Activated CD8-positive, alpha-beta memory T cell treated with anti-CD3 and anti-CD28 coated beads for 1 hour (primary cell): ENCODE measurements at places on chromosomes 7 and 10.

GRCh38 chr10:7025296-7025695 lies 385.5 kb downstream of the SFMBT2 start:
- DNase-seq: no peak

DNA sequence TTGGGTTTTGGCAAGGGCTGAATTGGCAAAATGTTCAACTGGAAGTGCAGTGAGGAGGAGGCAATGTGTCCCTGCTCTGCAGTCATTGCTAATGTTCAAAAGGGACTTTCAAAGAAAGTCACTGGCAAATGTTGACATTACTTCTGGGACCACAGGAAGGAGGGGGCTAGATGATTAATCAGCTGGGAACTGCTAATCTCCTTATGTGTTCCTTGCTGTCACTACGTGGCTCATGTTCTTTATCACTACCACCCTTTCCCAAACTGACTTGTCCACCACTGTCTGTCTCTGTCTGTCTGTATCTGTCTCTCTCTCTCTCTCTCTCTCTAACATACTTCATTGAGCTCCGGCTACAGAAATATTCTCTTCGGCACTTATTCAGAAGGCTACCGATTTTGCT lies 86.9 kb upstream of the MTPN start:
- no peak for DNase-seq

DNA sequence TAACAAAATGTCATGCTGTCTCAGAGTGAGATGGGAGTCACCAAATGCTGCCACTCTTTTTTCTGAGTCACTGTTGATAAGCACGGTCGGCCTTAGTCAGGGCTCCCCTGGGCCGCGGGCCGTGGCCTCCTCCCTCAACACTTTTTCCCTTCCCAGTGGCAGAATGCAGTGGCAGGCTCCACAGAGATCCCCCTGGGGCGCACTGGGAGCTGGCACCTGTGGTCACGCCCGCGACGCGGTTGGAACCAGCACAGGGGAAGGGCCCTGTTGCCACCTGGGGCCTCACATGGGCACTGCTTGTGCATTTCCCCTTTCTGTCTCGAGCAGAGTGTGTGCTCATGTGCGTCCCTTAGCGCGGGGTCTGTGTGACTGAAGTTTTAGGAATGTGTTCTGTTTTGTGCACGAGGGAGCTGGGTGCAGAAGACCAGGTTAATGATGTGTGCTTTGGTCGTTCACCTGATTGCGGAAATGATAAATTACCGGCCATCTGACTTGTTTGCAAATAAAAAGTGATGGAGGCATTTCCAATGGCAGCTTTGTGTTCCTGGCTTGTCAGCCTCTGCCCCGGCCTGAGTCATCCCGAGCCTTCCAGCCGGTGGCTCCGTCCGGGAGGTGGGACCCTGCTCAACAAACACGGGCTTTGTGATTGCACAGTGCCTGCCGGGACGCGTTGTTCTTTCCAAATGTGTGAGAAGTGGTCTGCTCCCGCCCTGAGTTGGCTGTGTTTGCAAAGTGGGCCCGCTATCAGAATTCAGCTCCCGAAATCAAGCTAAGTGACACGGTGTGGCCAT lies 100.7 kb downstream of the NKX6-2 start:
- no peak for DNase-seq

- DNase-seq: no peak
These were observed 217.7 kb upstream of the KCND2 start for GRCh38 chr7:120055300-120055699.

DNA sequence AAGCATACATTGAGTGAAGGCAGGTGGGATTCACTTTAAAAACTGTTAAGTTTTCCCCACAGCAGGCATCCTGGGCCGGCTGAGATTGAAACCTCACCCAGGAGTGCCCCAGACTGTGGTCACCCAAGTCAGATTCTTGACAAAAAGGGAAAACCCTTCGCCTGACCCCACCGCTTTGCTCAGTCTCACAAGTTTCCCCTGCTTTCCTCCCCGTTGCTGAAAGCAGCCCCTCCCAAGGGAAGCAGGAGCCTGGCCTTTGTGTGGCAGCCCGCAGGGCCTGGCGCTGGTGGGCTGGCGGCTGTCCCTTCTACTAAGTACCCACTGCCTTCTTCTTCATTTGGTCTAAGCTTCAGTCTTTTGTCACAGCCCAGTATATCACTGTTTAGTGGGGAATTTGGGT lies 16.0 kb downstream of the RNF32 start:
- DNase-seq: no peak

DNA sequence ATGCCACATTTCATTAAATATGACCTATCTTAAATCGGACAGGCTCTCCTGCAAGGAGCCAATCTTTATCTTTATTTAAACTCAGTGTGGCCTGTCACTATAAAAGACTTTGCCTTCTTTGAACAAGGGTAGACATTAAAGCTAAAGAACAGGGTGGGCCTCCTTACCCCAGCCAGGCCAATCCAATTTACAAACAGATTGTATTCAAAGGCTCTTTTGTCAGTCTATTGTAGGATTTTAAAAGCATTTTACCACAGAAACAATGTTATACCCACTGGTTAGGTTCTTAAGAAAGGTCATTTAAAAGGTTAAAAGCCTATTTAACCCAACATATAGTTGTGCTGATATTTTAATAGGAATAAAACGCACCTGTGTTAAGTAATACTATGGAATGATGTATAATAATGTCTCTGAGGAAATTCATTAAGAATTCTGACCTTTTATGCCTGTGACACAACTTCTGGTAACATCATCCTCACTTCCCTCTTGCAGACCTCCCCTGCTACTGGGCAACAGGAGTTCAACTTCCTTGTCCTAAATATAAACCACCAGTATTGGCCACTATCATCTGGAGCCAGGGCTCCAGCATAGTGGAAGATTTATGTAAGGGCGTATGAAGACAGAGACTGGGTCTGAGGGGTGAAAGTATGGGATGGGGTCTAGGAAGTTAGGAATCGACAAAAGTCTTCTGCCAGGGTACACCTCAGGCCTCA lies 32.5 kb downstream of the MTERF1 start:
- DNase-seq: no peak

DNA sequence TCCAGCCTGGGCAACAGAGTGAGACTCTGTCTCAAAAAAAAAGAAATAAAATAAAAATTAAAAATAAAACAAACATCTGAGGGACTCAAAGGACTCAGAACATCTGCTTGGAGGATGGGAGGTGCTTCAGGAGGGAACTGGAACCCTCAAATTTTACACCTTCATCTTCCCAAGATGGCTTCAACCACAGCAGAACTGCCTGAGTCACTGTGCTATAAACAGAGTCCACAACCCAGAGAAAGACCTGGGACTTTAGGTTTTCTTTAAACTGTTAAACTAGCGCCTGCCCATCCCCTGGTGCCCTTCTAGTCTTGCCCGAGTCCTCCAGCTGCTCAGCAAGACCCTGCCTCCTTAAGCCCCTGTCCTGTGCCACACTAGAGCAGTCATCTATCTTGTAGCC lies 40.8 kb downstream of the RGS10 start:
- DNase-seq: no peak

- no peak for DNase-seq
These were observed 132.1 kb downstream of the COL26A1 start for GRCh38 chr7:101494602-101495329.

GRCh38 chr10:77398986-77399755 lies 238.4 kb downstream of the KCNMA1 start:
- DNase-seq: no peak

DNA sequence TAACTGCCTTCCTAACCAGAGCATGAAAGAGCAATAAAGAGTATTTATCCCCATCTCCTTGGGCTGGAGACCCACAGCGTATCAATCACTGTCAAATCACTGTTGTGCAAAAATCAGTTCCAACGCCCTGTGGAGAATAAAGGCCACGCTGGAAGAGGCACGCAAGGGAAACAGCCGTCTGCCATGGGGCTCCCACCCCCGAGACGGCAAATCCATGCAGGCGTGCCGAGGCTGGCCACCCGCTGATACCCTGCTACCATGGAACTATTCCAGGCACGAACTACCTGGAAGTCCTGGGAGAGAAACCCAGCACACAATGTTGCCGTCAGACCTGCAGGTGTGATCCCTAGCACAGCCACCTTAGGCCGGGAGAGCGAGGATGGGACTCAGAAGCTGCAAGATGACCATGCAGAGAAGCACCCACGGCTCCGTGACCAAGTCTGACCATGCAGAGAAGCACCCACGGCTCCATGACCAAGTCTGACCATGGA lies 185.3 kb downstream of the DIP2C start:
- no peak for DNase-seq

DNA sequence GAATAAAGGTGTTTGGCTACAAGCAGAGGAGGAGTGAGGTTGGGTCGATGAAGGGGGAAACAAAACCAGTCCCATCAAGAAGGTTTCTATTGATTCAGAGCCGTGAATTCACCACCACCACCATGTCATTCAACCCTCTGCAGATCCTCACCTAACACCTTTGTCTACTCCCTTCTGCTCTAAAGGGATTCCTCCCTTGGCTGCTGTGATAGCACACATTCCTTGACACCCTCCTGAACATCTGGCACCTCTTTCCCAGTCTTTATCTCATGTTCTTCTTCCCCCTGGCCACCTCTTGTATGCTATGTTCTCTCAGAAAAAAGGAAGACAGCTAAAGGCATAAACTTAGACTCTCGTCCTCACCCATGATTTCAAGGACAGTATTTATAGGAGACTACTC lies 318.0 kb downstream of the GPAM start:
- no peak for DNase-seq

- DNase-seq: peak; percentile 5
These were observed 128.4 kb upstream of the BTBD16 start for GRCh38 chr10:122142641-122143237.

DNA sequence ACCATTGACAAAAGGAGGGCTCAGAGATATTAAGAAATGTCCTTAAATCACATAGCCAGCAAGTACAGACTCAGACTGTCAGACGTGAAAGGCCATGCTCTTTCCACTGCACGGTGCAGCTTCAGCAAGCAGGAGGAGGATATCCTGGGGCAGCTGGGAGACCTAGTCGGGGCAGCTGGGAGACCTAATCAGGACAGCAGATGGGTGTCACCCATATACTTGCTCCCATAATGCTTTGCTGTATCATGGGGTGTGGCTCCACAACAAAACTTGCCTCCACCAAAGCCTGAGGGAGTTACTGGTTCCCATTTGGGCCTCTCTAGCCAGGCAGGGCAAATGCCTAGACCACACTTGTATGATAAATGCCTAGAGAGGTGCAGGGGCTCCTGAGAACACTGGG lies 55.4 kb downstream of the GRID1 start:
- DNase-seq: no peak

GRCh38 chr7:152492952-152493351 lies 57.1 kb upstream of the KMT2C start:
- no peak for DNase-seq

DNA sequence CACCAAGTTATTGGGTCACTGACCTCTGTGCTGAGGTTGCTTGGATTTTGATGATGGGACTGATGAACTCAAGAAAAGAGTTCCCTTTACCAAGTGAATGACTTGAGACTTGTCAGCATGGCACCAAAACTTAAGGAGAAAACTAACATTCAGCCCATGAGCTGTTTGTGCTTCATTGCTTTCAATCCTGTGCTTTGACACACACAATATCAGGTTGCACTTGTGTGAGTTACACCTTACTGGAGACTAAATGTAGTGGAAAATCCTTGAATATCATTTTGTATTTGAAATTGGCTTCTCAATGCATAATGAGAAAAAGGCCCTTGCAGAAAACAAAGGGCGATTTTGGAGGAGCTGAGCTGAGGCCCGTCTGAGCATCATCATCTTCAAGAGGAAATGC lies 2.7 kb downstream of the BAG3 start:
- DNase-seq: no peak

DNA sequence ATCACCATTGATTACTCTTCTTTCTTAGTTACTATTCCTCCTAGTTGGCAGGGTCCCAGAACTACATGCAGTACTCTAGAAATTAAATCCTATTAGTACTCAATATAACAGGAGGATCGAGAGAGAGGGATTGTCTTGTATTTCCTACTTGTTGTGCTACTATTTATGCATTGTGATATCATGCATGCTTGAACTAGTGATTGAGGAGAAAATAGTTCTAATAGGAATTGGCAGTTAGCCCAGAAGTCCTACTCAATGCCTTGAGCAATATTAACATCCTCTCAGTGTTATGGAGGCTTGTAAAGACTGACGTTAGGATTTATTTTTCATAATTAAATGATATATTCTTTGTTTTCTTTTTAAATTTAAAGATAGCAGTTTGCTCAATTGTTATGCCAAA lies 67.4 kb downstream of the FOXP2 start:
- no peak for DNase-seq

DNA sequence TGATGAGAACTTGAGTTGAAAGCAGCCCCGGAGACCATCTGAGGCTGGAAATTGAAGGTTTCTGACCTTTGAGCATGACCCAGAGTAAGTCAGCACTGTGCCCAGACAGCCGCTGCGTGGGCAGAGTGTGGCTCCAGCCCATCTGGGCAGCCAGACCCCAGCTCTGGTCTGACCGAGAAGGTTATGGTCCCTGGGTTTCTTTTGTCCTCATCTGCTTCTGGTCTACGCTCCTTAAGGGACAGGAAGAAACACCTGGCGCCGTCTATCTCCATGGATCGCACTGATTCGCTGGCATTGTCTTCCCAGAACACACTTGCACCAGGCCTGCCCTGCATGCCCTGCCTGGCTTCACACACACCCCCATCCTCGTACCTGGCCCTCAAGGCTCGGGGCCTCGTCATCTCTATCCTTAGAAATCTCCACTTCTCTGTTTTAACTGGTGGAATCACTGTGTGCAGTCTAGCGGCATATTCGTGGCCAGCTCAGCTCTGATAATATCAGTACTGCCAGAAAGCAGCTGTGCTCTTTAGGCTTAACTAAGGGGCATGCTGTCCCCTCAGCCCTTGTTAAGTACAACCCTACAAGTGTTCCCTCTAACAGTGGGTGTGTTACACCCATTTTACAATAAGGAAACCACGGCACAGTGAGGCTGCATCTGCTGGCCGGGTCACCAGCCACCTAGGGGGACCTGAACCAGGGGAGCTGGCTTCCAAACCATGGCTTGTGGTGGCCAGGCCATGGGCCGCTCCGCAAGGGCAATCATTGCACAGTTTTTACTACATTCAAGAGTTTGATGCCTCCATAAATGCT lies 127.7 kb downstream of the ADCY1 start:
- DNase-seq: no peak

DNA sequence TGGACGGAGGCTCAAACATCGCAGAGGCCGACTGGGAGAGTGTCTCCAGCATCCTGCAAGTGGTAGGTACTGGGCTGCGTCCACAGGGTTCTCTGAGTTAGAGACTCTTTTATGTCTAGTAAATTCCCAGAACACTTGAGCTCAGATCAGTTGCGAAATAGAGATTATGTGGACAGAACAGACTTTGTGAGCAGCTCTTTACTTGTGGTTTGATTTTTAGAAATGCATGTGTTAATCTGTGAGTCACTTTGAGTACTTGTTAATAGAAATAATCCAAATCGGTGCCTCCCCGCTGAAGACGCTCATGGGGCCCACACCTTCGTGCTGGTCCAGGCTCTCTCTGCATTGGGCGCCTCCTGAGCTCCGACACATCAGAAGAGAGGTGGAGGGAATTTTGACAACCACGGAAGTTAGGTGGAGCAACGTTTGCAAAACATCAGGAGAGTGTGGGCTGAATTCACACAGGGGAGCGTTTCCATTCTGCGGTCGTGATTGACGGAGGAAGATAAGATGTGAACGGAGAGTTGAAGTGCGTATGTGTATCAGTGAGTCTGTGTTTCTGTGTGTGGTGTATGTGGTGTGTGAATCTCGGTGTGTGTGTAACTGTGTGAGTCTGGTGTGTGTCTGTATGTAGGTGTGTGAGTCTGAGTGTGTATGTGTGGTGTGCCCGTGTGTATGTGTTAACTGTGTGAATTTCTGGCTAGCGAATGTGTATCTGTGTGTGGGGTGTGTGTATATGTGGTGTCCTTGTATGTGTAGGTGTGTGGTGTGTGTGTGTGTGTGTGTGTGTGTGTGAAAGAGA lies 32.1 kb downstream of the PFKP start:
- no peak for DNase-seq

- DNase-seq: peak; percentile 15
These were observed 165.8 kb upstream of the KLF6 start for GRCh38 chr10:3950676-3951275.
